SK-N-MC (cell line): ENCODE measurements at places on chromosomes 7 and 10.

GRCh38 chr10:101653536-101653935 lies 41.4 kb downstream of the FBXW4 start:
- no peak for DNase-seq

DNA sequence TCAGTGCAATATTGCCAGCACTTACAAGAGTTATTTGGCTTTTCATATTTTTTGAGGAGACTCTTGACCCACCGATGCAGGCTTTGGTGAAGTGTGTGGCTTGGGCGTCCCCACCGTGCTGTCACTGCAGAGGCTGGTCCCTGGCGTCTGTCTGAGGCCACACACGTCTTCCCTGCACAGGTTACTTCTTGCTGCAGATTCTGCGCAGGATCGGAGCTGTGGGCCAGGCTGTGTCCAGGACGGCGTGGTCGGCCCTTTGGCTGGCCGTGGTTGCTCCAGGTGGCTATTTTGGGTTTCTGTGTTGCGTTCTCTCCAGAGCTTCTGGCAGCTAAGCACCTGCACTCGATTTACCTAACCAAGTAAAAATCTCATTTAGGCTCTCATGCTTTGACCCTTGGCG lies 18.9 kb downstream of the SUN1 start:
- no peak for DNase-seq

DNA sequence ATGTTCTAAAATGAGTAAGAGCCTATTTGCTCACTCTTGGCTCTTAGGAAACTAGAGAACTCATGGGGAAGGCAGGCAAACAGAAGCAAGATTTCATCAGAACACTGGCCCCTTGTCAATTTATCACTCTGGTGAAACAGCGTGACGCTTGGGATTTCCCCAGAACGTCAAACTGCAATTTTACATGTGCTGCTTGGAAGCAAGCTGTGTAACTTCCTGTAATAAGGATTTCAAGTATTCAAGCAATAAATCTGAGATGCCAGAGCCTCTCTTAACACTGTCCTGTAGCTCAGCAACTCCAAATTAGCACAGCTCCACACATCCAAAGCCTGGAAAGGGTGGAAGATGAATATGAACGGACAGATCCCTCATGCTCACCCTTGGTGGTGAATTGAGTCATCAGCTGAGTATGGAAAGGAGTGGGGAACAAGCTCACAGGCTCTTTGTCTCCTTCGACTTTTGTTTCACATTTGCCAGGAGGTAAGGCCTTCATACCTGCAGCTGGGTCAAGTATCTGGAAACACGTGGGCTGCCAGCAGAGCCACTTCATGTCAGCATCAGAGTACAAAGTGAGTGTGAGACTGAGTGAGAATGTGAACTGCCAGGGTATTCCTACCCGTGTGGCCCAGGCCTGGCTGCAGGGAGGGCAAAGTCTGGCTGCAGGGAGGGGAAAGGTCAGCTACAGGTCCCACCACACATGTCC lies 140.4 kb upstream of the NAMPT start:
- peak; percentile 96 for DNase-seq

DNA sequence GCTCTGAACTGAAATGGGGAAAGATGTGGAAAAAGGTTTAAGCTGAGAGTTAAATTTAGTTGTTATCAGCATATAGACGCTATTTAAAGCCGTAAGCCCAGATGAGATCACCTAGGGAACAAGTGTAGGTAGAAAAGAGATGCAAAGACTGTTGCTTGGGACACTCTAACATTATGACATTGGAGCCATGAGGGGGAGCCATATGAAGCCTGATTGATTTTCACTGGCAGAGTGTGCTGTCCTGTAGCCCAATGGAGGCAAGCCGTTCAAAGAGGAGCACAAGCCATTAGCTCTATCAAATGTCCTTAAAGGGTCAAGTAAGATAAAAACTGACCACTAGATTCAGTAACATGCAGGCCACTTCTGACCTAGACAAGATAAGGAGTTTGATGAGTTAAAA lies 223.3 kb downstream of the TWIST1 start:
- no peak for DNase-seq

GRCh38 chr7:113015034-113015645 lies 71.5 kb downstream of the GPR85 start:
- DNase-seq: peak; percentile 52

DNA sequence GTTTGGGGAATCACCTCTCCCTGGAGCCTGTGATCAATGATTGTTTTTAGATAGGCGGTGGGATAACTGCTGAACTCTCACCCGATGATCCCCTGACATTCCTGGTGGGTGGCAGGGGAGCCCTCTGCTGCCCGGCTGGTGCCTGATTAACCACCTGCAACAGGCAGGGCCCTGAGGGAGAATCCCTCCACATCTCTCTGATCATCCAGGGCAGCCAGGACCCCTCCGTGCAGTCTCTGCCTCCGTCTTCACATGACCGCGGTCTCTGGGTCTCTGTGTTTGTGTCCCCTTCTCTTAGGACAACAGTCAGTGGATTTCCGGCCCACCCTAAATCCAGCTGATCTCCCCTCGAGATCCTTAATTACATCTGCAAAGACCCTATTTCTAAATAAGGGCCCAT lies 17.4 kb downstream of the CALML5 start:
- no peak for DNase-seq

DNA sequence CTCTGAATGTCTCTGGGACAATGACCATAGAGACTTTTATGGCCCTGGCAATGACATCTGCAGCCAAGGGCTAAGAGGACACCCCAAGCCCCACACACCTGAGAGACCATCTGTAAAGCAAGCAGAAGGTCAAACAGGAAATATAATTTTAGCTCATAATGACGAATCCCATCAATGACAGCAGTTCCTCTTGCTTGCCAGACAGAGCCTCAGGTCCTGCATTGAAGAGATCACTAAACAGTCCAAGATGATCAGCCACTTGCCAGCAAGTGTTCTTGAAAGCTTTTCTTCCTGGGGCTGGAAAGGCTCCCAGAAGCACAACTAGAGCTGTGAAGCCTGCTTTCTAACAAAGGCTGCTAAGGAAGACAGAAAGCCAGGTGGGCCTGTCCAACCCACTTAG lies 993.7 kb upstream of the AUTS2 start:
- DNase-seq: no peak

GRCh38 chr10:33012306-33012705 lies 54.3 kb upstream of the ITGB1 start:
- no peak for DNase-seq

DNA sequence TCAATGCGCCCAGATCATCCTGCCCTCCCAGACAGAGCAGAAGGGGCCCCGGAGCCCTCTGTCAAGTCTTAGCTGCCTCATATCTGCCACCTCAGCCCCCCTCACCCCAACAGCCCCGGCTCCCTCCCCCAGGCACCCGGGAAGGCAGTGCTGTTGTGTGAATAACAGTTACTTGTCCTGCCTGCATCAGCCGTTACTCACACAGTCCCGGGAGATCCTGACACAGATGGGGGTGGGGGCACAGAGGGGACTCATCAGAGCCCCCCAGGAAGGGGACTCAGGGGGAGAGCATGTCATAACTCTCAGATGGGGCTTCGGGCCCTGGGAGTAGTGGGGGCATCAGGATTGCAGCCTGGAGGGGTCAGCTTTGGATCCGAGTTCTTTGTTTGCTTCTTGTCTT lies 12.4 kb upstream of the SERPINE1 start:
- no peak for DNase-seq

DNA sequence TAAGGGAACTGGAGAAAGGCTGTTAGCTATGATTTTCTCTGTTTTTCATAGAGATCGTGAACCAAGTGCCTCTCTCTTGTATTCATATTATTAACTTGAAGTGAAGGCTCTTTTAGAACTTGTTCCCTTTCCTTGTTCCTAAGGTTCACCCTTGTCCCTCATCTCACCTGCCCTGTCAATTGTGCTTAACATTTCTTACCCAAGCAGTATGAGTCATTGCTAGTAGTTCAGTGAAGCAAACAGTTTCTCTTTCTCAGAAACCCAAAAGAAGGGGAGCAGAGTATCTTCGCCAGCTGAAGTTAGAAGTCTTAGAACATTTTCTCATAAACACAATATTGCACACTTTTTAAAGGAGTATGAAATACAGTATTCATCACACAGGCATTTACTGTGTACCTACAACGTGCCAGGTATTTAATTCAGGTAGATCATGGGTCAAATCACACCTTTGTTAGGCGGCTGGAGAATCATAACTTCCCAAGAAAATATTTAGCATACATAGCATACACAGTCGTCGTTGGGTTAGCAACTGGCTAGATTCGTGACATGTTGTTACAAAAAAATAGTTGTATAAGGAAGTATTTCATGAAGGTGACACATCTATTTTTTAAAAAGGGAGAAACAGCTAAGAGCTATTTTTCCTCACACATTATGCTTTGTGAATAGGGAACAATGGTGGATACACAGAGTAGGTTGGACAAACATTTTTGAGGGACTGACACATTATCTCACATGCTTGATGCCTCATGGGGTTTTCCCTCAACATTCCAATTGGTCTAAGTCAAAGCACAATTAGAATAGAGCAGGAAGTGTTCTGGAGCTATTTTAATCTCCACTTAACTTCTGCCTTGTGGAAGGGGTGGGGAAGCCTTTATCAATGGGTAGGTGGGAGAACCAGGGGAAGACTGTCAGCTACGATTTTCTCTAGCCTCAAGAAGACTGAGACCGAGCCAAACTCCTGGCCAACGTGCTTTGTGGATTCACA lies 13.2 kb downstream of the HDAC9 start:
- no peak for DNase-seq

GRCh38 chr10:130652964-130653578 lies 516.9 kb downstream of the GLRX3 start:
- no peak for DNase-seq

- DNase-seq: no peak
Observed at GRCh38 chr7:18437101-18437500, 58.4 kb upstream of the HDAC9 start.

- DNase-seq: peak; percentile 18
Observed at GRCh38 chr7:93836116-93836515, 54.4 kb downstream of the TFPI2 start.
